Lung (tissue), 17 donors: ENCODE measurements at places on chromosomes 6 and 20. TPM values are rescaled to one million over a fixed set of nuclear protein-coding genes. Genes with fewer than 3 reads are reported as not detected.

GRCh38 chr6:81937296-81937937, 184.9 kb upstream of the TENT5A start:
- no peak for DNase-seq

DNA sequence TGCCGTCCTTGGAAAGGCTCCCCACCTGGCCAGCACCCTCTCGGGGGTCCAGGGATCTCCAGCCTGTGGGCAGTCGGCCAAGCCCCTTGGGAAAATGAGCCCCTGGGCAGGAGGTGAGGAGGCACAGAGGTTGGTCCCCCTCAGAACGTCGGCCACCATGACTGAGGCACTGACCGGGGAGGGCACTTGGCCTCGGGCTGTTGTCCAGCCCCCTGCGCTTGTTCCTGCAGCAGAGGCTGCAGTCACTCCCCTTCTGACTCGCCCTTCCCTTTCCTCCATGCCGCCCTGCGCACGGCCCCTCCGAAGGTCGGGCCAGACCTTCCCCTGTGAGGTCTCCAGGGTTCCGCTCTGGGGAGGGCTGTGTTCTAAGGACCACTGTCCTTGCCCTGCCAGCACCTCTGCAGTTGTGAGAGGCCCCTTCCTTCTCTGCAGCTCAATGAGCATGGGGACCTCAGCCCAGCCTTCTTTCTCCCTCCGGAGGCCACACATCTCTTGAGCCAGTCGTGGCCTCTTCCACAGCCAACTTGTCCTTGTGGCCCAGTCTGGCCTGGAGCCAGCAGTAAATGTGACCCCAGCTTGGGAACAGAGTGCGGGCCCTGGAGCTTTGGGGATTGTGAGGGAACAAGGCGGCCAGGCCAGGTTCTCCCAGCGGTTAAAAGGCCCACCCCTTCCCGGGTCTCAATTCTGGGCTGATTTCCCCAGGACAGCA, 195.5 kb downstream of the DLL1 start:
- no peak for DNase-seq

The BEND6 gene
- 0.63 TPM for total RNA-seq

- DNase-seq, result peak; percentile 86
Measured at GRCh38 chr6:7532232-7532631, 9.2 kb upstream of the DSP start.

The FAM217A gene
- not detected for total RNA-seq

DNA sequence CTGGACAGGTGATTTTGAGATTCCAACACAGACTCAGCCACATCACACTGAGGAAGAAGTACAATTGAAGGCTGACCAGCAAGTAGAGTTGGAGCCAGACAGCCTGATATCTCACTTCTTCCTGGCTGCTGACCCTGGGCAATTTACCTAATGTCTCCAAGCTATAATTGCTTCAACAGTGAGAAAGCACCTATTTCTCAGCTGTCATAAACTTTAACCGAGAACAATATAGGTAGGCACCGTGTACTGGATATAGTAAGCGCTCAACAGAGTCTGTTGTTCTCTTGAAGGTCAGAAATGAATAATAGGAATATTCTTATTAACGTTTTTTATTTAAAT, 28.3 kb downstream of the STX7 start:
- no peak for DNase-seq

- no peak for DNase-seq
Measured at GRCh38 chr20:9889270-9889981, 50.5 kb upstream of the PAK5 start.

DNA sequence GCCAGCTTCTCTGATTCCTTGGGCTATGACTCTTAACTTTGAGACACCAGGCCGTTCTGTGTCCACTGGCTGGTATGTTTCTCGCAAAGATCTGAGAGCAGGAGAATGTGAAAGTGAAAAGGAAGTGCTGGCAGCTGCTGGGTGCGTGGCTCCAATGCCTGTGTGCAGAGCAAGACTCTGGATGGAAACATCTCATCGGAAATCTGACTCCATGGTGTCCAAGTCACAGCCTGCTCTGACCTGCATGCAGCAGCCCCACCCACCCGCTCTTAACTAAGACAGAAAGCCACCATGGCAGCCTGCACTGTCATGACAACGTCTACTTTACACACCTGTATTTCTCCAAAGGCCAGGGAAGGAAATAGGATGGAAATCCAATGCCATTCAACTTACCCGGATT, 66.3 kb upstream of the MPC1 start:
- DNase-seq, result no peak

DNA sequence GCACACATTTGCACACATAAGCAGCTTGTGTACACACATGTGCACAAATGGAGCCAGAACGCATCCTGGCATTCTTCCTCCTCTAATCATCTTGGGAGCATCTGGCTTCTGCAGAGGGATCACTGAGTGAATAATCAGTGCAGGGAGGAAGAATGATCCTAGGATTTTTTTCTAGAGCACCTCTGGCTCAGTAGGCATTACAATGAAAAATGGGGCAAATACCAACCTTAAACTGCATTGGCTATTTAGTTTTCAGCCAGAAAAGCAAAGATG, 205.7 kb upstream of the TCF21 start:
- no peak for DNase-seq

The KIF25 gene
- 0.46 TPM for total RNA-seq

The GCNT2 gene
- total RNA-seq, result 57.4 TPM

The PRICKLE4 gene
- total RNA-seq, result 6.9 TPM

DNA sequence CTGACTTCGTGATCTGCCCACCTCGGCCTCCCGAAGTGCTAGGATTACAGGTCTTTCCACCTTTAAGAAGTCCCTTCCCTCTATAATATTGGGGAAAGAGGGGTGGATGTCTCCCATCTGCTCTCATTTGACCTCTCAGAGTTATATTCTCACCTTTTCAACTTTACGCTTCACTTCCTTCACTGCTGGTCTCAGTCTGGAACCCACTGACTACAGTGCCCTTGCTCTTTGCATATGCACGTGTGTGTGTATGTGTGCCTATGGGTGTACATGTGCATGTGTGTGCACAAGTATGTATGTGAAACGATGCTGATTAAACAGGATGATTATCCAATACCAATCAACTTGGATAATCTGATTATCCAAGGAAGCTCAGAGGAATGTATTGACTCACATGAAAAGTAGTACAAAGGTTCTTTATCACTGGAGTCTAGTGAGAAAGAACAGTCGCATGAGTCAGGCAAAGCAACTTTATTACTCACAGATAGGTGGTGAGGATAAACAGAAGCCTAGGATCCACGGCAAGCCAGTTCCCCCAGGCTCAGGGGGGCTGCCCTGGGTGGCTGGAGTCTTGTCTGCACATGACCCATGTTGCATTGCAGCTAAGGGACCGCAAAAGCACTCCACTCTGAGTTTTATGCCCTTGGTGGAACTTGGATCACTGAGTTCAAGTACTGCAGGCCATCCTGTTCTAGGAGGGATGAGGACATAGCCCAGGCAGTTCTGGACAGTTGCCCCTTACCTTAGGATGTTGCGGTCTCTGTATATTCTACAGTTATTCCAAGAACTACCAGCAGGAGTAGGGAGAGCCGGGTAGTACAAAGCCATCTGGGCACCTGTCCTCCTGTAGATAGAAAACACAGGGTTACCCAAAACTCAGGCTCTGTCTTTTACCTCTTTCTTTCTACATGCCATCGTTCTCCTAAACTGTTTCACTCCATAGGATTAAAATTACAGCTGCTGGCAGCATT, 50.9 kb downstream of the SNRNP48 start:
- no peak for DNase-seq

- DNase-seq, result no peak
Measured at GRCh38 chr20:13264907-13265306, 43.8 kb downstream of the ISM1 start.
